Mesangial cell (primary cell): ENCODE measurements at places on chromosomes 12 and 14. TPM values are rescaled to one million over a fixed set of nuclear protein-coding genes. Genes with fewer than 3 reads are reported as not detected.

SAMD15 gene
- 0.51 and 2.0 TPM in 2 replicates for total RNA-seq

NRXN3 gene
- total RNA-seq: 4.2 and 6.1 TPM in 2 replicates

SMCO3 gene
- total RNA-seq: 0.13 TPM in 1 of 2 replicates, not detected in the other

MYL2 gene
- not detected in 2 replicates for total RNA-seq

IFNG gene
- total RNA-seq: not detected in 2 replicates

CD27 gene
- total RNA-seq: 0.51 TPM in 1 of 2 replicates, not detected in the other

NTN4 gene
- 38.9 and 74.5 TPM in 2 replicates for total RNA-seq

KRT75 gene
- total RNA-seq: not detected in 2 replicates

DACT1 gene
- 7.0 and 9.1 TPM in 2 replicates for total RNA-seq

KRT79 gene
- 0.16 TPM in 1 of 2 replicates, not detected in the other for total RNA-seq

TEX52 gene
- total RNA-seq: not detected in 2 replicates

BDKRB2 gene
- total RNA-seq: 0.33 and 2.5 TPM in 2 replicates

CCDC184 gene
- total RNA-seq: 0.25 and 0.33 TPM in 2 replicates

PMCH gene
- not detected in 2 replicates for total RNA-seq

KLRC1 gene
- not detected in 2 replicates for total RNA-seq

PRB2 gene
- total RNA-seq: not detected in 2 replicates

RERGL gene
- not detected in 2 replicates for total RNA-seq

CCND2 gene
- 10.4 and 15.1 TPM in 2 replicates for total RNA-seq

KLRK1 gene
- total RNA-seq: 0.16 TPM in 1 of 2 replicates, not detected in the other

EXOC3L4 gene
- 0.25 TPM in 1 of 2 replicates, not detected in the other for total RNA-seq

RILPL1 gene
- 7.2 and 17.4 TPM in 2 replicates for total RNA-seq

PROX2 gene
- not detected in 2 replicates for total RNA-seq

MNAT1 gene
- 19.1 and 29.0 TPM in 2 replicates for total RNA-seq

MRPL42 gene
- total RNA-seq: 35.6 and 55.9 TPM in 2 replicates

SLC7A8 gene
- 0.98 and 7.2 TPM in 2 replicates for total RNA-seq
